Gastroesophageal sphincter (tissue), 4 donors: ENCODE measurements at places on chromosomes 11 and 22. TPM values are rescaled to one million over a fixed set of nuclear protein-coding genes. Genes with fewer than 3 reads are reported as not detected.

- no peak for ATAC-seq
These were observed 390 bp upstream of the FGF3 start for GRCh38 chr11:69819541-69820070.

DNA sequence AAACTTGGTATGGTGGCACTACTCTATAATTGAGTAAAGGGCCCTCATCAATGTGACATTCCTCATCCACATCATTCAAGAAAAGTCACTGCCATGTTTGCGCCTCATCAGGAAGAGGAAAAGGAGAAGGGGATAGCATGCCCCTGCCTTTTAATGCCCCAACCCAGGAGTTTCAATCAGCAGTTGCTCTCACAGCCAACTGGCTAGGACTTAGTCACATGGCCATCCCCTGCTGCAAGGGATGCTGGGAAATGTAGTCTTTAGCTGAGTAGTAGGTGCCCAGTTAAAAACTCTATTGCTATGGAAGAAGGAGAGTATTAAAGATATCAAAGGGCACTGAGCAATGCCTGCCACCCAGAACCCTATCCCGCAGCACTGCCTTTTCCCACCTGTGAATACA, 10.9 kb upstream of the CCND1 start:
- no peak for ATAC-seq

DNA sequence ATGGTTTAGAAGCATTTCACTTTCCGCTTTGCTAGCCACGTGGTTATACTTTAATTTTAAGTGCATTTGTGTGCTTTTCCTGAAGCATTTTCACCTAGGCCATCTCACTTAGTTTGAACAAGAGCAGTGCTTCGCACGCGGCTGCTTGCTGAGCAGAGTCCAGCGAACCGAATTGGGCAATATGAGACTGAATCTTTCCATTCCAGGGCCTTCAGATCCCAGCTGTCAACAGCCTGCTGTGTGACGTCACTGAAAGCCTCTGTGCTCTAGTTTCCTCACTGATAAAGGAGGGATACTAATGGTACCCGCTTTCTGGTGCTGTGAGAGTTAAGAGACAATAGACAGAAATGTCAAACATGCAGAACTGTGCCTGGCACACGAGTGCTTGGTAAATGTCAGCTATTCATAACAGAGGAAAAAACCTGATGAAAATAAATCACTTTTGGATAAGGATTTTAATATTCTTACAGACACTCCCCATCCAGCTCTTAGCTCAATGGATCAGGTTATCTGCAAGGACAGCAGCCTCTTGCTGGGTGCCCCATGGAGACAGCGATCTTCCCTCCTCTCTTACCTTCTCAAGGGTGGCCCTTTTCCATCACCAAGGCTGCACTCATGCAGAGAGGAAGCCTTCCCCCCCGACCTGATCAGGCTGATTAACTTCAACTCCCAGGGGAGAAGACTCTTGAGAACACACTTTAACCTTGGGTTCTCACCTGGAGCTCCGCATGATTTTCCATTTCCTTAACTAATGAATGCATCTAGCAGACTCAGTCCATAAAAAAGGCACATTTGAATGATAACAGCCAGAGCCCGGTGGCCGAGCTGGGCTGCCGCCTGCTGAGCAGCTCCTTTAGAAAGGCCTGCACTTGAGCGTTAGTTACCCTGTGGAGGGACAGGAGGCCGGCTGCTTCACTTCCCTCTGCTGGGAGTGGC, 3.5 kb upstream of the GLB1L3 start:
- ATAC-seq, result peak; percentile 42

GPR83 gene
- total RNA-seq, result 0.62 TPM

GRCh38 chr22:37905534-37906363, at the start of gene MICALL1:
TSS of gene MICALL1 (plus strand) at chr22:37906297. CDS start at chr22:37906423, 126 bp downstream.
- peak; percentile 93 for ATAC-seq
